Hepatic stellate cell (primary cell): ENCODE measurements at places on chromosomes 2 and 18.

DNA sequence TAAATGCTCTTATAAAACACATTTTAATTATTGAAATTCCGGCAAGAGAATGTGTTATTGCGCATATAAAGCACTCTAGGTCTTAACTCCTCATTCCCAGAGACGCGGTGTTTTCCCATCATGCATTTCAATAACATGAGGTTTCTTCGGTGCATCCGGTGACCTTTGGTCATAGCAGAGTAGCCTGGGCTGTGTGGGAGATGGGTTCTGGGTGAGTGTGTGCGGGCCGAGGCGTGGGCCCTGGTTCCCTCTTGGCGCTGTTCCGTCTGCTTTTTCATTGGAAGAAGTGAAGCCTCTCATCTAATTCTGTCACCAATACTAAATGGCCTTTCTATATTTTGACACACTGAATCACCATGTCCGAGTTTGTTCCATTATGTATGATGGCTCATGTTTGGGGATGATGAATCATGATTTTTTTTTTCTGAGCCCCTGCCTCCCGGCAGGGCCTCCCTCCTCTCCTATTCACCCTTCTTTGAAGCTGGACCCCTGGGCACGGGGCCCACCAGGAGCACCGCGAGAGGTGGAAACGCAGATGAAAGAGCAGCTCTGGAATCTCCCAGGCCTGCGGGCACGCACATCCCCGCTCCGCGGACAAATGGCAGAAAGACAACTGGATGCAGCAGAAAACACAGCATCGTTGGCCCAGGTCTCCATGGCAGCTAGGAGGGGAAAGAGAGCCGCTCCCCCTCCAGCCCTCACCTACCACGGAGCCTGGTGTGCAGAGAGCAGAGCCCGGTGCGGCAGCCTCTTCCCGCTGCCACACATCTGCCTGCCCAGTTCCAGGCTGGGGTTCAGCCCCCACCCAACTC, 85.8 kb upstream of the HPCAL1 start:
- no peak for DNase-seq

GRCh38 chr2:179031731-179032408, 18.1 kb downstream of the CCDC141 start:
- DNase-seq, result no peak

DNA sequence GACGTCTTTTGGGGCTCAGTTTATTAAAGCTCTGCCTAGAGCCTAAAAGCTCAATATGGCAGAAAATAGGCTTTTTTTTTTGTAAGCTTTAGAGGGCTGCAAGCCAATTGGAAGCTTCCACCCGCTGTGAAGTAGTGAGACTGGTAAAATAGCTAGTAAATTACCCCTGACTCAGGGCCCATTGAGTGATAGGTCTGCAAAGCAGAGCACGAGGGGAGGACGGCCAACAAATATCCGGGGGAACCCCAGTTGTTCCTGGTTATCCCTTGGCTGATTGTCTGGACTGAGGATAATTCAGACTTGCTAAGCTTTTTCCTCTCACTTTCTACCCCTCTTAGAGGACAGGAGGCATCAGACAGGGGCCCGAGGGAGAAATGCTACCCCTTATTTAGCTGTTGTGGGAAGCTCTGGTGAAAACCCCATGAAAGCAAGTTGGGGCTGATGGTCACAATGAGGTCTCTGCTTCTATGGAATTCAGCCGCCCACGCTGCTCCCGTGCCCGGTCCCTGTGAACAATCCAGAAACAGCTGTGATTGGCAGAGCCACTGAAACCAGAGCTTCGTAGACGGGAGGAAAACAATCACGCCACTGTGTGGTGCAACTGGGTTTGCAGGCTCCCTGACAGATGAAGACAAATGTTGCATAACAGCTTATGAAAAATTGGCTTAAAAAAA, 141.9 kb upstream of the LGALSL start:
- DNase-seq, result peak; percentile 85

DNA sequence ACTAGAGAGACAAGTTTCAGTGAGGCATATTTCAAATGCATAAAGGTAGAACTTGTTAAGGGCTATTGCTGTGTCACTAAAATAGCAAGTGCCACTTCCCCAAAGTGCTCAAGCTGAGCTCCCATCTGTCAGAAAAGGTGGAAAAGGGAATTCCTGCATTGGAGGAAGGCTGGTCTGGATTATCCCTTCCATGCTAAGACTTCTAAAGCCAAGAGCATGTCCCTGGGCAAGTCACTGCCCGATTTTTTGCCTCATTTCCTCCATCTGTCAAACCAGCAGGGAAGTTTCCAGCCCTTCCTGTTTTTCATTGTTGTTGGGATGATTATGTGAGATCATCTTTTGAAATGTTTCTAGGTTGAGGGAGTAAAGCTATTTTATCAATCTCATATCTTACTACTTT, 175.5 kb downstream of the SETBP1 start:
- DNase-seq, result no peak

DNA sequence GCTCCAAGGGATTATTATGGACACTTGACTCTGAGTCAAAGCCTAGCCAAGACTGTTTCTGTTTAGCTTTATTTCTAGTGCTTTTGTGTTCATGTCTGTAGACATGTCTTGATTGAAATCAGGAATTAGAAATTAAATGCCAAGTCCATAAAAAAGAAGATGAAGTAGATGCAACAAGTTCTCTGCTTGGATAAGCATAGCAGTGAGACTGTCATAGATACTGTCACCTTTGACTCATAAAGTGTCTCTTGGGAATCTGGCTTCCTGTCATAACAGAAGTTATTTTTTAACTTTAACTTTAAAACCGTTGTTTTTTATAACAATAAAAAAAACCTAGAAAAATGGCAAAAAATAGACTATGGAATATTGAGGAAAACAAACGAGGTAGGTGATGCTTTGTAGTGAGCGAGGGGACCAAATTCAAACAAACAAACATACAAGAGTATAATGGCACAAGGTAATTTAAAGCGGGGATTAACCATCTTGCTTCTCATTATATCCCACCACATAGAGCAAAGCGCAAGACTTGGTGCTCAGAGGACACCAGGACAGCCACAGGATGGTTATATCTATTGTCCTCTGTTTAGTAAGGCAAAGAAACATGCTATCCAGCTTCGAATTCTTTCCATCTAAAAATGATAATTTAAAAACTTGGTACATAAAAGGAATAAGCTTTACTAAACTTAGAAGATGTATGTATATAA, 64.6 kb downstream of the CD226 start:
- no peak for DNase-seq

- no peak for DNase-seq
These were observed 73.1 kb downstream of the RTN4 start for GRCh38 chr2:54977149-54977548.

DNA sequence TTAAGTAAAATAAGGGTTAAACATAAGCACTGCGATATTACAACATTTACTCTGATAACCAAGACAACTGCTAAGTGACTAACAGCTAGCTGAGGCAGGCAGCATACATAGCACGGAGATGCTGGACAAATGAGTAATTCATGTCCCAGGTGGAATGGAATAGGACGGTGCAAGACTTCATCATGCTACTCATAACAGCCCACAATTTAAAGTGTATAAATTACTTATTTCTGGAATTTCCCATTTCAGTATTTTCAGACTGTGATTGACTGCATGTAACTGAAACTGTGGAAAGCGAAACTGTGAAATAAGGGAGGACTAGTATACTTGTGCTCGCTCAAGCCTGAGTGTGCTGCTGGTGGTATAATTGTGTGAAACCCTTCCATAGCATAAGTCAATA, 12.9 kb downstream of the IER3IP1 start:
- peak; percentile 60 for DNase-seq

DNA sequence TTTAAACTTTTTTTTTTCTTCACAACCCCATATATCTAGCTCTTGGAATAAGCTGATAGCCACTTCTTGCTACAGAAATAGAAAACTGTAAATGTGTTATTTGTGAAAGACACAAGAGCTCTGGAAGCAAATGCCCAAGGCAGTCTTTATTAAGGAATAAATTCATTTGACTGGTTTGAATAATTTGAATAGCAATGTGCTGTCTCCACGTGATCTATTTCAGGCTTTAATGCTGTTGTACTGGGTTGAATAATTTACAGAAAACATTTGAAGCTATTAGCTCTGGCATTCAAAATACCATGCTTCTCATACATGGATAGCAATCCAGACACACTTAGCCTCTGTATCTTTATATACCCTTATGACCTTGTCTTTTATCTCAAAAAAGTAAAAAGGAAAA, 366.7 kb upstream of the KCNJ3 start:
- no peak for DNase-seq

DNA sequence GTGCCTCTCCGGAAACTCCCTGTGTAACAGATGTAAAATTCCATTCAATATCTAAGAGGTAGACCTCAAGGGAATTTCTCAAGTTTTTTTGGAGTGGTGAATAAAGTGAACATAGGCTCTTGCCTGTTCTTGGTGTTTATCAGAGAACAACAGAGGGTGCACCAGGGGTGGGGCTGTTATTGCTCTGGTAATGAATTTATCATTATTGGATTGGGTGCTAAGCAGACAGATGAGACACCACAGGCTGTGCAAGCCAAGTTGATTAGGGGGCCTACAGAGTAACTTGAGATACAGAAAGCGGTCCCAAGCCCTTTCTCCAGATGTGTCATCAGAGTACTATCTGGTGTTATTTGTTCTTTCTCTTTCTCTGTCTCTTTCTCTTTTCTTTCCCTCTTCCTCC, 286.3 kb downstream of the OSR1 start:
- no peak for DNase-seq

- DNase-seq, result no peak
These were observed 678 bp upstream of the FECH start for GRCh38 chr18:57587098-57587661.

DNA sequence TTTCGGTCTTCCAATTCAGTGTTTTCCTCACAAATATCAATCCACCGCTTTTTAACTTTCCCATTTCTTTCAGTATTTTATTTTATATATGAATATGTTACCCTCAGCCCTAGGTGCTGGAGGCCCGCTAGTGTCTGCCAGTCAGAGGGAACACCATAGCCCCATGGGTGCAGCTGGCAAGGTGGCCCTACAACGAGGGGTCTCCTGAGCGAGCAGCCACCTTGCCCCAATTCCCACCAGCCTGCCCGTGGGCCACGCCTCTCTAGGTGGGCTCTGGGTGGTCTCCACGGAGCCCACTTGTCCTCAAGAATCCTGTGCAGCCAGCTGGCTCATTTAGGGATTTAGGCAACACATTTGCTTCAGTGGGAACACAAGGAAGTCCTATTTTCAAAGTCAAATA, 72.5 kb upstream of the RGPD5 start:
- DNase-seq, result no peak

GRCh38 chr2:169909376-169909775, 82.1 kb downstream of the UBR3 start:
- DNase-seq, result no peak

DNA sequence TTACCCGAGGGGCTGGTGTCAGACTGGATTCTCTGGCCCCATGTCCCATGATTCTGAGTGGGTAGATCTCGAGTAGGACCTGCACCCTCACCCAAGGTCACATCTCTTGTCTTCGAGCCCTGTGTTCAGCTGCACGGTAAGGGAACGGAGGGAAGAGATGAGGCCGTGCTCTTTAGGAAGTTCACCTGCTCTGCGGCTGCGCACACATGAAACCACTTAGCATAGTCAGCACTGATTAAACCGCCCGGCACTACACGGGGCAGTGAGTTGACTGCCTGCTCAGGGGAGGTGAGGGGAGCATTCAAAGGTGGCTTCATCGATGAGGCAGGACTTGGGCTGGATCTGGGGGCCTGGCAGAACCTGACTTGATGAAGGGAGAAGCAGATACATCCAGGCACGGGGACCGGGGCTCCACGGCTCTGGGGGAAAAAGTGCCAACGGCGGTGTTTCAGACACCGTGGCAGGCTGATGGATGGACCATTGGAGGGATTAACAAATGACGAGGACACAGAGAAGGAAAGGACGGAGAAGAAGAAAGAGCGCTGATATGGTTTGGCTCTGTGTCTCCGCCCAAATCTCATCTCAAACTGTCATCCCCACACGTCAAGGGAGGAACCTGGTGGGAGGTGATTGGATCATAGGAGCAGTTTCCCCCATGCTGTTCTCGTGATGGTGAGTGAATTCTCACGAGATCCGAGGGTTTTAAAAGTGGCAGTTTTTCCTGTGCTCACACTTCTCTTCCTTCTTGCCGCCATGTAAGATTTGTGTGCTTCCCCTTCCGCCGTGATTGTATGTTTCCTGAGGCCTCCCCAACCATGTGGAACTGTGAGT, 248.6 kb downstream of the CYP26B1 start:
- DNase-seq, result no peak

DNA sequence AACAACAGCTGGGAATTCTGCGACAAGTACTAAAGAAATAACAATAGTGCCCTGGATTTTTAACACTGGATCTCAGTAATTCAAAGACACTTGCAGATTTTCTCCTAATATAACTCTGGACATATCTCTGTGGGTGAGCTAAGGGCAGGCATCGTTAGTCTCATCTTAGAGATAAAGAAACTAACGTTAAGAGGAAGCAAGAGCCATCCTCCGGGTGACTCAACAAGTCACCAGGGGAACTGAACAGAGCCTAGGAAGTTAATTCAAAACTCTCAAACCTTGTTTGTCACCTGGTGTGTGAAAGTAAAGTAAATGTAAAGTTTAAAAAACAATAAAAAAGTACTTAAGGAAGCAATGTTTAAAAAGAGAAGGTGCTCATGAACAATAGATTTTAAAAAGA, 41.6 kb upstream of the NRP2 start:
- no peak for DNase-seq

DNA sequence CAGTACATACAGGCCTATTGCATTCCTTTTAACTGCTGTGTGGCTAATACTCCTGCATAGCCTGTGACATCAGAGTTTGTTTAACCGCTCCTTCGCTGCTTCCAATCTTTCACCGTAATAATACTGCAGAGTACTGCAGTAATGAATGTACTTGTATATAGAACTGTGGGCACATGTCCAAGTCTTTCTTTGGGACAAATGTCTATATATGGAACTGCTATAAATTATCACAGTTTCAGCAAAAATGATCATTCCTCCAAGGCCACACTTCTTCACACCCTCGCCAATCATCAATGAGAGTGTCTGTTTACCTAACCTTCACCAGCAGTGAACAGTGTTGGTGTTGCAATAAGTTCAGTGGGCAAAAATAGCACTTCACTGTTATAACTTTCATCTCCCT, 230.4 kb downstream of the SP3 start:
- DNase-seq, result no peak

DNA sequence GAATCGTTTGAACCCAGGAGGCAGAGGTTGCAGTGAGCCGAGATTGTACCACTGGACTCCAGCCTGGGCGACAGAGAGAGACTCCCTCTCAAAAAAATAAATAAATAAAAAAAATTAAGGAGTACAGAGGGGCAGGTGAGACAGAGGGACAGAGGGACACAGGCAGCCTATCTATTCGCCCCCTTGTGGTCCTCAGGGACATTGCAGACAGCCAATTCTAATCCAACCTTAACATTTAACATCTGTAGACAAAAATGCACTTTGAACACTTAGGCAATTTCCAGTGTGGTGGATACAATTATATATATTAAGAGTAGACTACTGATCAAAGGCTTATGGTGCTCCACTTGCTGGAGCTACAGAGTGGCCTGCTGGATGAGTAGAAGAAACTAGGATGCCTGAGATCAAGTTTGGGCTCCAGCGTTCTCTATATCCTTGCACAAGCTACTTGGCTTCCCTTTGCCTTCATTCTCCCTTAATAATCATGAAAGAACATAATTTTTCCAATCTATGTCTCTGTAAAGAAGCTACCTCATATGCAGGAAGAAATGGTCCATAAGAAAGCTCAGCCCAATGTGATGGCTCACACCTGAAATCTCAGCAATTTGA, 8.2 kb upstream of the SMARCAL1 start:
- peak; percentile 22 for DNase-seq

GRCh38 chr2:78465707-78466106, 559.8 kb upstream of the REG3G start:
- DNase-seq, result no peak

- DNase-seq, result peak; percentile 67
These were observed 57.4 kb downstream of the ADI1 start for GRCh38 chr2:3461801-3462492.

GRCh38 chr2:69311024-69311416, 76.0 kb downstream of the GFPT1 start:
- no peak for DNase-seq
